ENCODE measurements at places on chromosomes 5 and 9. TPM values are rescaled to one million over a fixed set of nuclear protein-coding genes. Genes with fewer than 3 reads are reported as not detected.

PCDHGC4 gene
- 1.7 TPM for polyA plus RNA-seq

AMBP gene
- 3.6 TPM for polyA plus RNA-seq

ADGRD2 gene
- polyA plus RNA-seq: not detected

TMEM215 gene
- 0.06 TPM for polyA plus RNA-seq

MEIKIN gene
- not detected for polyA plus RNA-seq

MAP1B gene
- 31.0 TPM for polyA plus RNA-seq

CAVIN4 gene
- 1.0 TPM for polyA plus RNA-seq

CATSPER3 gene
- polyA plus RNA-seq: 1.4 TPM

INSL6 gene
- polyA plus RNA-seq: 0.51 TPM

RLN1 gene
- polyA plus RNA-seq: not detected

GABRA1 gene
- 0.61 TPM for polyA plus RNA-seq

MARCHF3 gene
- polyA plus RNA-seq: 6.5 TPM

PCDHA11 gene
- polyA plus RNA-seq: 1.3 TPM

GABRA6 gene
- polyA plus RNA-seq: not detected

TAF11L10 gene
- not detected for polyA plus RNA-seq

UBE2D2 gene
- 125 TPM for polyA plus RNA-seq

CHSY3 gene
- 1.7 TPM for polyA plus RNA-seq

OR1J2 gene
- not detected for polyA plus RNA-seq

TMEM232 gene
- polyA plus RNA-seq: 2.2 TPM

AJM1 gene
- 10.4 TPM for polyA plus RNA-seq

PCDHA9 gene
- polyA plus RNA-seq: 0.24 TPM

ENHO gene
- polyA plus RNA-seq: 10.6 TPM

NEUROG1 gene
- polyA plus RNA-seq: not detected

PCDHA1 gene
- 0.55 TPM for polyA plus RNA-seq

ACTBL2 gene
- polyA plus RNA-seq: 0.01 TPM

GRXCR2 gene
- polyA plus RNA-seq: 0.03 TPM

NR2F1-AS1 gene
- polyA plus RNA-seq: 7.2 TPM

SVEP1 gene
- polyA plus RNA-seq: 8.7 TPM

PTPRD gene
- polyA plus RNA-seq: 12.0 TPM
